Activated T-helper 9 cell treated with anti-CD3 and anti-CD28 coated beads, Interleukin-2, amount 50 U/mL, for 16 hours (primary cell): ENCODE measurements at places on chromosomes 7 and 10.

DNA sequence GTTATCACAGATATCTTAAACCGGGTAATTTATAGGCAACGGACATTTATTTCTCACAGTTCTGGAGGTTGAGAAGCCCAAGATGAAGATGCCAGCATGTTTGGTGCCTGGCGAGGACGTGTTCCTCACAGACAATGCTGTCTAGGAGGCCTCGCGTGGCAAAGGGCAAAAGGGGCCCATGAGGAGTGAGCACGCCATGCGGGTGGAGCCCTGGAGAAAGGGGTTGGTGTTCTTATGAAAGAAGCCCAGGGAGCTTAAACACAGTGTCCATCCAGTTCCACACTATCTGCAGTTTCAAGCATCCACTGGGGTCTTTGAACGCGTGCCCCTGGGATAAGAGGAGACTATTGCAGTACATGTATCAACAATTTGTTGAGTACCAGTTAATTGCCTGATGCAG lies 51.4 kb downstream of the CXCL12 start:
- no peak for DNase-seq

DNA sequence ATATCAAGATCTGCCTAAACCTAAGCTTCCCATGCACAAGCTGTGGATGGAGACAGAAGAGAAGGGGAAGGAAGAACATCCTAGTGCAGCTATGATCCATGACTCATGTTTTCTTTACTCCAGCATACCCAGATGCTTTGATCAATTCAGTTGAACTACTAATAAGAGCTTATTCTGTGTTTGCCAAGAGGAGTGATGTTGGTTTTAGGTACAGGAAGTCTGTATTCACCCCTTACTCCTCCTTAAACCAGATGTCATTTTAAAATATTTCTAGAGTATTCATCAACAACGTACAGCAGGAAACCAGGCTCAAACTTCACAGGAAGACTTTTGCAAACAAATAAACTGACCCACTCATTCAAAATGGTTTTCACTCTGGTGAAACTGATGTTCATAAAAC lies 29.2 kb downstream of the PANK1 start:
- no peak for DNase-seq

GRCh38 chr7:779480-779879 lies 52.4 kb upstream of the PRKAR1B start:
- DNase-seq = no peak

GRCh38 chr10:72104472-72105097 lies 16.2 kb upstream of the SPOCK2 start:
- DNase-seq = no peak

- DNase-seq = no peak
These were observed 35.2 kb upstream of the ASAH2 start for GRCh38 chr10:50286517-50286916.

- no peak for DNase-seq
These were observed 167.8 kb upstream of the MYO3A start for GRCh38 chr10:25766213-25766612.

- no peak for DNase-seq
These were observed 8.3 kb upstream of the CYP2C8 start for GRCh38 chr10:95077556-95077955.

- peak; percentile 46 for DNase-seq
These were observed 90.1 kb downstream of the EPC1 start for GRCh38 chr10:32256613-32257437.

DNA sequence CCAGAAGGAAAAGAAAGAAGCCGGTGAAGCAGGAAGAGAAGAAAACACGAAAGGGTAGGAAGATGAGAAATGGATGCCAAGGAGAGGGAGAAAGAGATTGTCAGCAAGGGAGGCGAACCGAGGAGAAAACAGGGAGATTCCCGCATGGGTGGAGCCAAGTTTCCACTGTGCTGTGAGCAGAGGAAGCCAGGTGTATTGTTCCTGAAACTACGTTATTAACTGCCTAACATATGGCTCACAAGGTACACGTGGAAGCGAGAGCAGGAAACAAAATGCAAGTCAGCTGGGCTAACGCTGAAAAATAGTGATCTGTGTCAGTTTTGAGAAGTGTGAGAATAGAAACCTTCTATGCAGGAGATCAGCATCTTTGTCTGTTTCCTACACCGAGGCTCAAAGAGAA lies 20.4 kb upstream of the HIPK2 start:
- no peak for DNase-seq

DNA sequence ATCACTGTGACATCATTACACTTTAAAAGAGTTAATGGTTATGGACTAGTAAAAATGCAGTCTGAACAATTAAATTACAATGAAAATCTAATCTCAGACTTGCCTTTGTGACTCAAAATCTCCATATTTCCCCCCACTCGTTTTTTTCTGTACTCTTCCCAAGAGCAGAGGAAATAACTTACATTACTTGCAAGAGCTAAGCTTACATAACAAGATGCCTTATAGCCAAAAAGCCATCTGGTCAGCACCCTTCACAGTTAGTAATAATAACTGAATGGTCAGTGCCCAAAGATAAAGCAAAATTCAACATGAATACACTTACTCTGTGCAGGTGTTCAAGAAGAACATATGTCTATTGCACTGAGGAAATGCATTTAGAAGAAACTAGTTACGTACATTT lies 1381.5 kb upstream of the CELF2 start:
- DNase-seq = no peak

- DNase-seq = no peak
These were observed 217.0 kb downstream of the CREB5 start for GRCh38 chr7:28629216-28629842.

DNA sequence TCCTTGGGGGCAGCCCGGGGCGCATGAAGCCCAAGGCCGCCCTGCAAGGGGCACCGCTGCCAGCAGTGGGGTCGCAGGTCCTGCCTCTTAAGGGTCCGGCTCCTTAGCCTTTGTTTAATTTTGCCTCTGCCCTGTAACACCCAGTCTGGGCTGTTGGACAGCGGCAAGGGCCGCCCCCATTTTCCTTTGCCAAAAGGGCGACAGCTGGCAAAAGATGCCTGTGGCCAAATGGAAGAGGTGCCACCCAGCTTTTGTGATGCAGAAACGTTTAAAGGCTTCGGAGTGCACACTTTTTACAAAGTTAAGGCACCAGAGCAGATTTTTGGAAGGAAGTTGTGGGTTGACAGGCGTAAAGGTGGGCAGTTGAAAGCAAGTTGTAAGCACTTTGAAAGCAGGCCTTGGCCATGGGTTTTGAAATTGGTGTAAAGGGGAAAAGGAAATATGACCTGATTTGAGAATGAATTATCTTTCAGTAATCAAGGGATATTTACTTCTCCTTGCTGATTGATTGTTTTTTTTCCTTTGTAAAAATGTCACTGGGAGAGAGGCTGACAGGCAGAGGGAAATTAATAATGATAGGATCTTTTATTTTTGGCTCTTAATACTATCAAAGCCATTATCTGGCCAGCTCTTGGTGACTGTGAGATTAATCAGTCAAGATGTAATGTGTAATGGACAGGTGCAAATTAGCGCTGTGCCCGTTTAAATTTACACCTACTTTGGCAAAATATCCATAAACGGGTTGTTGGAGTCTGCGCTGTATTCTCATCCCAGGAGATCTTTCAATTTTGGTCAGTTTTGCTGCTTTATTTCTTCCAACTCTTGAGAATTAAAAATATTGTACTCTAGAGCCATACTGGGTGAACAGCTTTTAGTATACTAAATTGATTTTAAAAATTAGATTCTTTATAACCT lies 1.2 kb downstream of the CASD1 start:
- no peak for DNase-seq

GRCh38 chr10:75408911-75409885 lies 7.6 kb upstream of the ZNF503 start:
- DNase-seq = no peak
